Hematopoietic multipotent progenitor cell treated with erythropoietin and hydrocortisone succinate and interleukin-3 and kit ligand, for 8 days (in vitro differentiated cells): ENCODE measurements at places on chromosomes 6 and 20.
A peak's percentile ranks its signal among the peaks of the same experiment; 100 is the strongest.

DNA sequence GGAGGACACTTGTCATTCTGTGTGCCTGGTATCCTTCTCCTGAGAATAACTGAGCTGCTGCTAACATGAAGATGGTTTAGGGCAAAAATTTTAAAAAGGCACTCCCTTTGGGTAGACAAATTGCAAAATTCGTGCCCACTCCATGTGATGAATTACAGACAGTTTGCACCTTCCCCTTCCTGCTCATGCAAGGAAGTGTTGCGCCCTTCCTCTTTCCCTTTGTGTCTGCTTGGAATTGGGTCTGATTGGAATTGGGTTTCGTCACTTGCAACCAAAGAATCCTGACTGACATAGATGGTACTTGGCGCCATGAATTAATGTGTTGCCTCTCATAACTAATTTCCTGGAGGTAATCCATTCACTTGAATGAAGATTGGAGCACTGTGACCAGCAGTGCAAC lies 62.3 kb upstream of the SHLD1 start:
- DNase-seq = no peak

DNA sequence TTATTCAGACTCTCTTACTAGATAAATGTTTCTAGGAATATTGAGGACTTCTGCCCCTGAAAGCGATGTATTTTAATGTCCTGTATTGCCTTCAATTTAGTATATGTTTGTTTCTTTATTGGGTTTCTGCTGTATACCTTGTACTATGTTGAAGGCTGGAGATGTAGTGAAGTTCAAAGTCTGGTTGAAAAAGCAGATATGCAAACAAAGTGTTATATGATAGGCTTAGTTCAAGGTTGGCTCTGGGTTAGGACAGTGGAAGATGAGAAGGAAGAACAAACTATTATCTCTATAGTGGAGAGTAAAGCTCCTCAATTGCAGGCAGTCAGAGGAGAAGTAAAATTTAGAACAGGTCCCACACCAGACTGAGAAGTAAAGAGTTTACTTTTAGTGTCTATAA lies 36.3 kb upstream of the ADGRG6 start:
- no peak for DNase-seq

DNA sequence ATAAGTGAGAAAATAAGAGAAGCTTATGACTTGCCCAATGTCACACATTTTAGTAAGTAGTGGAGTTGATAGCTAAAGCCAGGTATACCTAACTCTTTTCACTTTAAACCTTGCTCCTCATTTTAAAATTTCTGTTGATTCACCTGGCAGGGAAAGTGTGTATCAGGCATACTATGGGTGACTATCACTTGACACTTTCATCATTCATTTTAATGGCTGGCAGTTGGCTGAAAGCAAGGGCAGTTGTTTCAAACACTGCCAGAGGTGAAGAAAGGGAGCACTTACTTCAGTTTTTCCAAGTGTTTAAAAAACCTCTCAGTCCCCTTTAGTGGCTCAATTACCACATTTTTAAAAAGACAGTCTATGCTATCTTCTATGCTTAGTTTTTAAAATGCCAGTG lies 78.2 kb upstream of the EMILIN3 start:
- DNase-seq = no peak

DNA sequence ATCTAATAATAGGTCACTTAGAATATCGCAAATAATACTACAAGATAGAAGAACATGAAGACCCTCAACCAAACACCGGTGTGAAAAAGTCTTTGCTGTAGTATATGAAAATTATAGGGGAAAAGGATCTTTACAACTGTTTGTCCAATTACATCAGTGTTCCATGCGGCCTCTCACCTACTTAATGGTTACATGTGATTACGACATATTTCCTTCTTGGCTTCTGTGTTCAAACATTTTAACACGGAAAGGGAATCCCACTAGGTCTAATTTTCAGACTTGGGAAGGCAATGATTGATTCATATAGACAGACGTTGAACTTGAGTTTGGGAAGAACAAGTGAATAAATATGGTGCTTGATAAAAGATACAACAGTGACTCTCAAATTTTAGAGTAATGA lies 273.4 kb downstream of the KIF16B start:
- no peak for DNase-seq

GRCh38 chr20:17854307-17854903 lies 114.2 kb downstream of the SNX5 start:
- DNase-seq = no peak

DNA sequence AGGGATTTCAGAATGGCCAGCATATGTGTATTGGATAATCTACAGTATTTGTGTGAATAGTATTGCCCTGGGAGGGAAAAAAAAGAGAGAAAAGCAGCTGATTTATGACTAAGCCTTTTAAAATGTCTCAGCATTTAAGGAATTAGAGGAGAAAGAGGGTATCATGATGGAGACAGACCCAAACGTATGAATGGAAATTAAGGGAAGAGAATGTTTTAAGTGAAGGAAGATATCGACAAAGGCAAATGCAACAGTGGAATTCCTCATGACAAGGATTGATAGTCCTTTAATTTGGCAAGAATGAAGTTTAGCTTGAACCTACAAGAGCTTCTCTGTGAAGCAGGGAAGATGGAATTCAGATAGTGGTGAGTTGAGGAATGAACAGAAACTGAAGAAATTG lies 367.3 kb upstream of the POU3F2 start:
- no peak for DNase-seq

DNA sequence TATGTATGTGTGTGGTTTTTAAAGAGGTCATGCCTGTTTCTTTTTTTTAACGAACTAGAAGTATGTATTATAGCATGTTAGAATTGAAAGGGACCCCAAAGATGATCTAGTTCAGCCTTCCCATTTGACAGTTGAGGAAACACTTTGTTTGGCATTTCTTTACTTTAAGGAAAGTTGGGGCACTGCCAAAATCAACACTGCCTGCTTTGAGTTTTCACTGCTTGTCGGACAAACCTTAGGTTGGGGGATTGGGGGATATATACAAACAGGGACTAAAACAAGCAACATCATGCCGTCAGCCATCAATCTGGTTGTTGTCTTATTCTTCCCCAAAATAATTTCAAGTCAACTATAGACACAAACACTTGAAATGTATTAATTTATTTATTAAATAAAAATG lies 14.1 kb upstream of the CALHM6 start:
- DNase-seq = no peak

DNA sequence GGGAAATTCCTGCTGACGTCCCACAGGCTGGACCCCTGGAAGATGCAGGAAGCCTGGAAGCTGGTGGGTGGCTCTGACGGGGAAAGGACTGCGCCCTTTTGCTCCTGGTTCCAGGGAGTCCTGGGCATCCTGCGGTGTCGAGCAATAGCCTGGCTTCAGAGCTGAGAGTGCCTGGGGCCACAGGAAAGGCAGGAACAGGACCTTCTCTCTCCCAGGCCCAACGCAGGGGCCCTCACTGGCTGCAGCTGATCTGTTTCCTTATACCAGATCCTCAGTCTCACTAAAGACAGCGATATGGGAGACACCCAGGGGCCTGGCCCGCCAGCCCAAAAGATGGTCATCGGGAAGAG lies 1.4 kb downstream of the B3GALT4 start:
- DNase-seq = no peak

GRCh38 chr20:10741060-10741459 lies 67.3 kb upstream of the JAG1 start:
- no peak for DNase-seq

DNA sequence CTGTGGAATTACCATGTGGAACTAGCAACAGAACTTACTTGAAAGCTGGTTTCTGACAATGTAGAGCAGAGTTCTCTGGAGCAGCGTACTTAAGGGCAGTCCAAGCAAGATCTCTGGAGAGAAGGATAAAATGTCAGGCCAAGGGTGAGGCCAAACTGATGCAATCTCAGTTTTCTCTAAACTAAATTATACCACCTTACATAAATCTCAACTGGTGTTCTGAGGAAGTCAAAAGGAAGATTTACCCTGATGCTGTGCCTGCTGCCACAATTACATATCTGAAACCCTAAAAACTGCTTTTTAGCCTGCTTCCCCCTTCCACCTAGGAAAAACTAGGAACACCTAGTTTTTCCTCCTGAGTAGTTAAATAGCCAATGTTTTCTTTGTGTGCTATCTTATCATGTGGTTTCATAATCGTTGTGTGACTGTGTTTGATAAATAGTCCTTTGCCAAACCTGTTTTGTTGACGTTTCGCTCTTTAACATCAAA lies 28.1 kb downstream of the NCOA7 start:
- DNase-seq = no peak

- DNase-seq = no peak
Observed at GRCh38 chr6:124541573-124541972, 420.7 kb upstream of the RNF217 start.

- peak; percentile 31 for DNase-seq
Observed at GRCh38 chr6:133956416-133957049, 3.5 kb downstream of the TBPL1 start.

GRCh38 chr6:16822529-16822928 lies 61.3 kb upstream of the ATXN1 start:
- DNase-seq = no peak

DNA sequence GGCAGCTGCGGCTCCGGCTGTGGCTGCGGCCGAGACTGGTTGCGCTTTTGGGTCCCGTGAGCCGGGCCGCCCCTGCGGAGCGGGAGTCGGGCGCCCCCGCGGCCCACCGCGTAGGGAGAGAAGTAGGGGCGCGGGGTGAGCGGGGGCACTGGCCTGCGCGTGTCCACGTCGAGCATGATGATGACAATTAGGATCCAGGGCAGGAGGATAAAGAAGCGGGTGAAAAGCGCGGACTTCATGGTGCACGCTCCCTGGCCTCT lies 739 bp downstream of the B3GAT2 start:
- no peak for DNase-seq

GRCh38 chr6:133550026-133550425 lies 308.9 kb downstream of the EYA4 start:
- DNase-seq = no peak

DNA sequence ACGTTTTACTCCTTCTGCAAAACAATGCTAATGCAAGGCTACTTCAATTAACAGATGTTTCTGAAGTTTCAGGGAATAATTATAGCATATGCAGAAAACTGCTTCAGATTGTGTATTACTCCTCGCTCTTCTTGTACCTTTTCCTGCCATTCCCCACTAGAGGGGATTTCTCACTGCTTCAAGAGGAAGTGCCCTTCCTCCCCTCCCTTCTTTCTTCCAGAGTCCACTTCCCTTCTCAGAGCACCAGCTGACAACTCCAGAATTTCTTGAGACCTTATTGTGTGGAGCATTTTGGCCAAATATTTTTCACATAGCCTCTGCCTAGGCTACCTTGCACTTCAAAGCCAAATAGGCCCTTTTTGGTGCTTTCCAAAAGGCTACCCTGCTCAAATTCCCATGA lies 12.7 kb upstream of the MCUR1 start:
- DNase-seq = no peak

- peak; percentile 48 for DNase-seq
Observed at GRCh38 chr6:99151634-99152346, 197.7 kb downstream of the FAXC start.

DNA sequence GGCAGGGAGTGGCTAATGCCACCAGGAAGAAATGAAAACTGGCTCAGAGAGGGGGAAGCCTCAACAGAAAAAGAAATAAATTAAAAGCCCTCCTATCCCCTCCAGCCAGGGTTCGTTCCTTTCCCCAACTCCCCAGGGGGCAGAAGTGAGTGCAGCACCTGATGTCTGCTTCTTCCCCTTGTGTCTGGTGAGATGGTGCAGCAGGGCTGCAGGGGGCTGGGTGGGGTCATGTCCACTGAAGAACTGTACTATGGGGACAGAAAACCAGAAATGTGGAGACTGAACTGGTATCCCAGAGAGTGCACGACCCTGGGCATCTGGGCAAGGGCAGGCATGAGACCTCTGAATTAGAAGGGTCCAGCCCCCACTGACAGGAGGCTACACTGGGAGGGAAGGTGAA lies 4.0 kb downstream of the EGFL8 start:
- DNase-seq = peak; percentile 59

DNA sequence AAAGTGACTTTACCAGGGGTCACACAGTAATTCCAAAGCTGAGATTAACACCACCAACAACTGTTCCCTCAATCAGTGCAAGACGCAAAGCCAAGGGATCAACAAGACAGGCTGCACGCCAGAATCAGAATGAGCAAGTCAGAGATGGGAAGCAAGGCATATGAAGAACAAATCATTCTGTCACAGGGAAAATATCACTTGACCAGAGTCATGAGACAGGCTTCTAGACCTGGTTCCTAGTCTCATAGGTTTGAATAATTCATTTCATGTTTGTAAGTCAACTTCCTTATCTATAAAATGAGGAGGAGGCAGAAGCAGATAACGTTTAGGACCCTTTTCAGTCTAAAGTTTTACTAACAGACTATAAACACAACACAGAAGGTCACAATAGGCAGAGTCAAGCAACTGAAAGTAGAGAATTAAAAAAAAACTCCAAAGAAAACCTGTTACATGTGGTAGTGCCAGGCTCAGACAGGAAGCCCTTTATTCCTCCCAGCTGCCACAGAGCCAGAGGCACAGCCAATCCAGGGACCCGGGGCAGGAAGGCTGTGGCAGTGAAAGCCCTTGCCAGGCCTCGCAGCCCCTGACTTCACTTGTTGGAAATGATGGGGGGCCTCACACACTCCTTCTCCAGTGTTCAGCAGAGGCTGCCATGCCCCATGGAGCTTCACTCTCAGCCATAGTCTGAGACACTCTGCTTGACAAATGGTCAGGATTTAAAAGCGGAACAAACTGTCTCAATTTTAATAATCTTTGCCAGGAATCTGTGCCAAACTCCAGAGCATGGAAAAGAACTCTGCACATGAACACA lies 29.2 kb upstream of the DST start:
- no peak for DNase-seq

- DNase-seq = no peak
Observed at GRCh38 chr6:127520066-127520465, 931 bp upstream of the MTCL3 start.

DNA sequence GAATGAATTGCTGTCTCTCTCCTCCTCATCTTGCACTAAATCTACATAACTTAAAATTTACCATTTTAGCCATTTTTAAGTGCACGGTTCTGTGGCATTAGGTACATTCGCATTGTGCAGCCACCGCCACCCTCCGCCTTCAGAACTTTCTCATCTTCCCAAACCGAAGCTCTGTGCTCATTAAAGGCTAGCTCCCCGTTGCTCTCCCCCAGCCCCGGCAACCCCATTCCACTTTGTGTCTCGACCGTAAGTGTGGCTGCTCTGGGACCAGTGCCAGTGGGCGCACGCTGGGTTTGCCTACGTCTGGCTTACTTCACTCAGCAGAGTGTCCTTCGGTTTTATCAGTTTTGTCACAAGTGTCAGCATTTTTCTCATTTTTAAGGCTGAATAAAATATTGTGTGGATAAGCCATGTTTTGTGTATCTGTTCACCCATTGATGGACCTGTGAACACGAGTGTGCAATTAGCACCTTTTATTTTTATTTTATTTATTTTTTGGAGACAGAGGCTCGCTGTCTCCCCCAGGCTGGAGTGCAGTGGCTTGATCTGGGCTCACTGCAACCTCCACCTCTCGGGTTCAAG lies 16.8 kb downstream of the SLC17A9 start:
- peak; percentile 16 for DNase-seq

DNA sequence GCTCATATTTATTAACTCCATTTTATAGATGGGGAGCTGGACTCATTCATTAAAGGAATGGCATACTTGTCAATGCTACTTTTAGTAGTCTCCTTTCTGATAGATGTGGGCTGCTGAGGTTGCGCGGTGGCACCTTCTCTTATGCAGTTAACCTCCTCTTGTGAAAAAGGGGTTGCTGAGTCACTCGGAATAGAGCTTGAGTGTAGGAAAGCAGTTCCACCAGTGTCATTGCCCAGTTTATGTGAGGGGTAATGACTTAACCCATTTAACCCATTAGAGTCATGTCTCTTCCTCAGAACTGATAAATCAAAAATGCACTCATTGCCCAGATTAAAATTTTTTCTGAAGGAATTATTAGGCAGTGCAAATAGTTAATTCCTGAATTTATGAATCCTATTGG lies 6.3 kb downstream of the MAPK14 start:
- no peak for DNase-seq
